Central memory CD4-positive, alpha-beta T cell (primary cell): ENCODE measurements at places on chromosomes 13 and 19.

GRCh38 chr19:50415661-50416033, 3.1 kb upstream of the SPIB start:
- no peak for DNase-seq

- DNase-seq = no peak
Measured at GRCh38 chr13:113086991-113087922, 18.3 kb upstream of the F7 start.

DNA sequence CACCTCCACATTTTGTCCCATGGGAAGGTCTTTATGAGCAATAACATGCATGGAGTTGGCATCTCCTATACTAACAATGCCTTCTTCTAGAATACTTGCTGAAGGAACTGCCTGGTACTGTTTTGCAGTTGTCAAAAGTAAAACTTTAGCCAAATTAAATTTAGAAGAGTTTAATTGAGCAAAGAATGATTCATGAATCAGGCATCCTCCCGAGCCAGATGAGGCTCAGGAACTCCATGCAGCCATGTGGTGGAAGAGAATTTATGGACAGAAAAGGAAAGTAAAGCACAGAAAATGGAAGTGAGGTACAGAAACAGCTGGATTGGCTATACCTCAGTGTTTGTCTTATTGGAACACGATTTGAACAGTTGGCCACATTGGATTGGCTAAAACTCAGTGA, 1081.9 kb downstream of the SLITRK1 start:
- no peak for DNase-seq

DNA sequence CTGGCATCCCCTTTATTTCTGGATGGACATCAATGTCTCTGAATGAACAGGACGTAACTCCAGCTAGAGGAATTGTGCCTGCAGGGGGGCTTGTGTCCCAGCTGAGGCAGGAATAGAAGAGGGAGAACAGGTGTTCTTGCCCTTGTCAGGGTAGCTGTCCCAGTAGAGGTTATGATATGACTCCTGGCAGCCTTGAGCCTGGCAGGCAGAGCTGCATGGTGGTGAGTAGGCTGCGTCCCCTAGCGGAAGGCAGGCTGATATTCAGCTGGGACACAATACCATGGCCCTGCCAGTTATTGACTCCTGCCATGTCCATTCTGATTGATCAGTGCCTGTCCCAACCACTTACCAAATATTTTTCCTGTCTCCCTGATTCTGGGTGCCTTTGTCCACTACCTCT, 197.2 kb downstream of the RAP2A start:
- DNase-seq = no peak

- DNase-seq = no peak
Measured at GRCh38 chr19:1253514-1254080, 5.2 kb downstream of the MIDN start.

DNA sequence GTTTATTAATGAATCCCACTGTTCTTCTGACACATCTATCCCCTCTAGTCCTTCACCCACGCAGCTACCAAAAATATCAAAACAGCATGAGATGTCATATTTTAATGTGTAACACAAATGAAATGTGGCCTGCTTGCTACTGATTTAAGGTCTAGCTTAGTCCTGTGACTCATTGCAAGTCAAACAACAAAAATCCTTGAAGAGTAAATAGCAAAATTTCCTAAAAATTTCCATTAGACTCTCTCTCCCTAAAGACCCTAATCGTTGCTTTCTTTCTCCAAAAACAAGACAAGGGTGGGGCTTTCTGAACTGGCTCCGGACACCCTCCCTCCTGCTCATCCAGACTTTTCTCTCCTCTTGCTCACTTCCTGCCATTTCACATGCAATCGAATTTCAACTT, 99.9 kb upstream of the IPO5 start:
- DNase-seq = no peak

DNA sequence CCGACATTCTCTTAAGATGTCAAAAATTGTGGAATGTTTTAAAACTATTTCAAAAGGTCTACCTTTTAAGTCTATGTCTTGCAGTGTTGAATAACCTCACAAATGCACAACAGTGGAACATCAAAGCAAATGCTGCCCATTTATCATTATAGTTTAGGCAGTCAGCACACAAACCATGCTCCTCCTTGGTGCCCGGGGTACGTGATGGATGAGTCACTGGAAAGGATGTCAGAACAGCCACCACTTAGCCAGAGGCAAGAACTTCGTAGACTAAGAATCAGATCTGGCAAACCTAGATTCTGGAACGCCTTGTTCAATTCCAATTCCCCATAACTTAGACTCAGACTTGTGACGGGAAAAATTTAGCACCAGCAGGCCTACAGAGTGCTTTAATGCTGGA, 343.6 kb downstream of the FGF9 start:
- no peak for DNase-seq

- no peak for DNase-seq
Measured at GRCh38 chr13:97125810-97126738, 96.1 kb upstream of the MBNL2 start.

DNA sequence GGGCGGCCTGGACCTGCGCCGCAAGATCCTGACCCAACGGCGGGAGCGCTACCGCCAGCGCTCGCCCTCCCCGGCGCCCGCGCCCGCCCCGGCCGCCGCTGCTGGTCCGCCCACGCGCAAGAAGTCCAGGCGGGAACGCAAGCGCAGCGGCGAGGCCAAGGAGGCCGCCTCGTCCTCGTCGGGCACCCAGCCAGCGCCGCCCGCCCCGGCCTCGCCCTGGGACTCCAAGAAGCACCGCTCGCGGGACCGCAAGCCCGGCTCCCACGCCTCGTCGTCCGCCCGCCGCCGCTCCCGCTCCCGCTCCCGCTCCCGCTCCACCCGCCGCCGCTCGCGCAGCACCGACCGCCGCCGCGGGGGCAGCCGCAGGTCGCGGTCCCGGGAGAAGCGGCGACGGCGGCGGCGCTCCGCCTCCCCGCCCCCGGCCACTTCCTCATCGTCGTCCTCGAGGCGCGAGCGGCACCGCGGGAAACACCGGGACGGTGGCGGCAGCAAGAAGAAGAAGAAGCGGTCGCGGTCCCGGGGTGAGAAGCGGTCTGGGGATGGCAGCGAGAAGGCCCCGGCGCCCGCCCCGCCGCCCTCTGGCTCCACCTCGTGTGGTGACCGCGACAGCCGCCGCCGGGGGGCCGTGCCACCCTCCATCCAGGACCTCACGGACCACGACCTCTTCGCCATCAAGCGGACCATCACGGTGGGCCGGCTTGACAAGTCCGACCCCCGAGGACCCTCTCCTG, 10.0 kb downstream of the SCAF1 start:
- DNase-seq = no peak

DNA sequence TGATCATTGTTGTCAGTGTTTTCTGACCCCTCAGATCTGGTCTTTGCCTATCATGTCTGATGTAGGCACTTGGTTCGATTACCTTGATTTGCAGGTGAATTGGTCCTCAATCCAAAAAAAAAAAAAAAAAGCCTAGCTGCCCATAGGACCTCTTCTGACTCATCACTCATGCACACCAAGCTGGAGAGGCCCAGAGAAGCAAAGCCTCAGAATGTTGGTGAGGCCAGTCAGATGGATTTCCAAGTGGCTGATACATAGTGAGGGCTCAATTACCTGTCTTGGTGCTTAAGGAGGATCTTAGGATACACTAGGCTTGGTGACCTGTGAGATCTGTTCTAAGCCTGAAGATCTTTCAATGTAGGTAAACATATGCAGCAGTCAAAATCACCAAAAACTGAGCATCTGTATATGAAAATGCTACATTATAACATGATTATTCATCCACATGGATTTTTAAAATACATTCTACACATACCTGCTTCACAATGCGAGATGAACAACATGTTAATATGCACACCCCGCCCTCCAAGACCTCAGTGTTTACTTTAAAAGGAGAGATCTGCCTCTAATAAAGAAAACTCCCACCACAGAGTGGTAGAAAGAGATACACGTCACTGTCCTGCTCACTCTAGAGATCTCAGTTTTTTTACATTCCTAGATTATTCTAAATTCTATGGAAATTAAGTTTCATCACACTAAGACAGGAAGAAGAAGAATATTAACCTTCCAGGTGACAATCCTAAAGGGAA, 79.9 kb upstream of the RAP2A start:
- DNase-seq = no peak

GRCh38 chr13:44855860-44856259, 133.4 kb downstream of the NUFIP1 start:
- no peak for DNase-seq

GRCh38 chr19:3359919-3360420, 6.4 kb upstream of the NFIC start:
- DNase-seq = no peak

- no peak for DNase-seq
Measured at GRCh38 chr19:13102416-13102665, 317 bp downstream of the LYL1 start.

- no peak for DNase-seq
Measured at GRCh38 chr13:98487522-98487921, 89.4 kb downstream of the STK24 start.

DNA sequence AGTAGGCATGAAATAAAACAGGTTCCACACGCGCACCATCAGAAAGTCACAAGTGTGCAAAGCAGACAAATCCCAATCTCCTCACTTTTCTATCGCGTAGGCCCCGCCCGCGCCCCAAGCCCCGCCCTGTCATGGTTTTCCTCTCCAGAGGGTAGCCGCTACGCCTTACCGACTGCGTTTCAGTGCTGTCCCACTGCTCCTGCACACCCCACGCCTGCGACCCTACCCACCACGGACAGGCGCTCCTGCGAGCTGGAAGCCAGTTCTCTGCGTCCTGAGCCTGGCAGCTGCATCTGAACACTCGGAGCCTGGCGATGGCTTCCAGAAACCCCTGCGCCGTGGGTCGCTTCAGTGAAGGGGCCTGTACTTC, 379 bp upstream of the ZNF470 start:
- DNase-seq = no peak

DNA sequence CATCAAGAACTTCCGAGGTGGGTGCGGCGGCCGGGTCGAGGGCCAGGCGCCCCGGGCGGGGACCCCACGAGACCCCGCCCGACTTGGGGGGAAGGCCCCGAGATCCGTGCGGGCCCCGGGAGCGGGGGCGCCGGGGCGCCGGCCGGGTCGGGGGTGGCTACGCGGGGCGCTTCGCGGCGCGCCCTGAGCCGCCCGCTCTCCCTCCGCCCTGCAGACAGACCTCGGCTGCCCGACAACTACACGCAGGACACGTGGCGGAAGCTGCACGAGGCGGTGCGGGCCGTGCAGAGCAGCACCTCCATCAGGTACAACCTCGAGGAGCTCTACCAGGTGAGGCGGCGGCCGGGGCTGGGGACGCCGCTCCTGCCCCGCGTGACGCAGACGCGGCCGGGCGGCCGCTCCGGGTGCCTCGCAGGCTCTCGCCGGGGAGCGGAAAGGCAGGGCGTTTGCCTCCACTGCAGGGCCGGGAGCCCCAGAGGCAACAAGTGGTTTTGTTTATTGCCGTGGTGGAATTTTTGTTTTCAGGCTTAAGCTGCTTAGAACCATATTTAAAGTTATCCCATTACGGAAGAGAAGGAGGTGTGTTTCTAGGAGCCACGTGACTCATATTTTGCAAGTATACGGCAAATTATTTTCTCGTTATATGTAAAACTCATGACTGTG, 477 bp downstream of the CUL4A start:
- peak; percentile 87 for DNase-seq

- no peak for DNase-seq
Measured at GRCh38 chr13:56909896-56910600, 230.7 kb upstream of the PRR20A start.

DNA sequence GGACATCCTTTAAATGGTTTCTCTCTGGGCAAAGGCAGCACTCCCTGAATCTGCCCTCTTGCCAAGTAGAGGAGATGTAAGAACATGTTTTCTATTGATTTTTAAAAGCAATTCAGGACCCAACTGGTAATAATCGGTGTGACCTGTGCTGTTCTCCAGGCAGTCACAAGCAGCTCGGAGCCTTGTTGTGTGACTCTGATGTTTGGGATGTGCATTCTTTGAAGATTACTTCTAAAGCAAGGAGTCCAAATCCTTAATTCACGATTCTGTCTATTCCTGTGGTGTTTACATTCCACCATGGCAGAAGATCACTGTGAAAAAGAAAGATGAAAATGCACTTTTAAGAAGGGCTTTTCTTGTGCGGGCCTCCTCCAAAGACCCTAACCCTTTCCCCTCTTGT, 122.3 kb upstream of the ZNF536 start:
- DNase-seq = no peak

DNA sequence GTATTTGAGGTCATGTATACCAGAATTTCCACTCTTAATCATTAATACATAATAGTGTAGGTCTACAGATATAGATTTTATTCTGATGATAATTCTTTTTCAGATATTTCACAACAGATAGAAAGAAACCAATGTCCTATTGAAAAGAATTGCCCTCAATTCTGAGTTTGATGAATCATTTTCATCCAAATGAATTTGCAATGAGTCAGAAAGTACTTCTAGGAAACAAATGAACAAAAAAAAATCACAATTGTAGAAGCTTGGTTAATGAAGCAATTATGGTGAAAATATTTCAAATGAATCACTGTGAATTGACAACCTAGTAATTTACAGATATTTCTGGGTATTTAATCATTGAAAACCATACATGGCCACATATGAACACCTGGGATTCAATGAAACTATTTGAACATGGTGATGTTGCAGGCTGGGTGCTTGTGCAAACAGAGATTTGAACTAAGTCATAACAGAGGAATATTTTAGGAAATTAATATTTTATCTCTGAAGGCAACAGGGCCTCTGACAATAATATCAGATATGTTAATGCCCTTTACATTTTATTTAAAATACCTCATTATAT, 360.9 kb downstream of the SLITRK5 start:
- no peak for DNase-seq

GRCh38 chr19:27672309-27673047, 1540.5 kb downstream of the UQCRFS1 start:
- no peak for DNase-seq

GRCh38 chr19:7865262-7865911, 8.8 kb downstream of the PRR36 start:
- no peak for DNase-seq

DNA sequence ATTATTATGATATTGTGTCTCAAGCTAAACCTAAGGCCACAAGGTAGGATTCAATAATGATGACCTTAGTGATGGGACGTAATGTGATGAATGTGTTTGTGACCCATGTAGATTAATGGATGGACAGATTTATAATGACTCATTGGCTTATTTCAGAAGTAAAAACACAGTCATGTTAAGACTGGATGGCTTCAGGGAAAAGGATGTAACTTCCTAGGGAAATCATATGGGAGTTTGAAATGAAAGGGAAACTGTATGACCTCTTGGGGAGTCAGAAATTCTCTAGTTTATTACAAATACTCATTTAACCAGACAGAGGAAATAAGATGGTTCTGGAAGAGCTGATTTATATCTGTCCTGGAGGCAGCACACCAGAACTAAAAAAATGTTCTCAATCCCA, 2.9 kb downstream of the EDNRB start:
- DNase-seq = no peak
